ENCODE measurements at places on chromosomes 2 and 18. TPM values are rescaled to one million over a fixed set of nuclear protein-coding genes. Genes with fewer than 3 reads are reported as not detected.
A peak's percentile ranks its signal among the peaks of the same experiment; 100 is the strongest.

Gene IL1F10
- not detected for total RNA-seq

Gene TEX261
- 71.3 TPM for total RNA-seq

Gene PSTPIP2
- total RNA-seq, result 11.5 TPM

Gene PER2
- total RNA-seq, result 24.9 TPM

DNA sequence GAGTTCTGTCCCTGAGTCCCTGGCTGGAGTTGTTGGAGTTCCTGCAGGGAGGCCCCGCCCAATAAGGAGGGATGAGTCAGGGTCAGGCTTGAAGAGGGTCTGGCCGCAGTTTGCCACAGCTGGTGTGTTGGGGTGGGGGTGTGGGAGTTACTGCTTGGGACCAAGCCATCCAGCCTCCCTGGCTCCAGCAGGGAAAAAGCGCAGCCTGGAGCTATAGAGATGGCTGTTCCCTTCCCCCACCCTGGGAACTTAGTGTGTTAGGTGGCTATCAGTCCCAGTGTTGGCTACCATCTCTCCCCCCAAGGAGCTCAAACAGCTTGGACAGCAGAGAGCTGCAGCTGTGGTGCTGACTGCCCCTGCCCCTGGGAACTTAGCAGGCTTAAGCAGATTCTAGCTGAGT is 13.2 kb upstream of the TANK start:
- no peaks in the 10 kb centered on the region for H3K36me3 ChIP-seq
- no peaks in the 10 kb centered on the region for H3K4me1 ChIP-seq
- no peak overlapping the region for H3K4me3 ChIP-seq
- DNase-seq, result no peak

GRCh38 chr2:146754606-146755005 is 1090.2 kb upstream of the ACVR2A start:
- H3K4me3 ChIP-seq, result no peak overlapping the region
- H3K27ac ChIP-seq, result no peak overlapping the region
- no peaks in the 10 kb centered on the region for H3K4me1 ChIP-seq
- no peak for DNase-seq
- no peaks in the 10 kb centered on the region for H3K27me3 ChIP-seq

DNA sequence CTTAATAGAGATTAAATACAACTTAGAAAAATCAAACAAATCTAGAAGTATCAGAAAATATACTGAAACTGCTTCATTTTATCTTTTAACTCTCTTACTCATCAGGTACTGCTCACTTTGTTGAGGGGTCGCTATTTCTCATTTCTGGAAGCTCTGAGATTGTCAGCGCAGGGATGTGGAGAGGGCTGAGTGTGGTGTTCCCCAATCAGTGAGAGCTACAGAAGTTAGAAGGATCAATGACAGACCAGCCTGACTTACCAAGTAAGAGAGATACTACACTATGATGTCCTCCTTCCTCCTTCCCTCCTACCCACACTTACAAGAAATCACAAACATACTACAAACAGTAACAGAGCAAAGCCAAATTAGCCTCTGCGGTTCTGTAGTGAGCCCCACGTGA is 8.1 kb downstream of the GCFC2 start:
- no peak overlapping the region for H3K27ac ChIP-seq
- H3K36me3 ChIP-seq, result peaks cover 77% of the 10 kb centered on the region
- no peak overlapping the region for H3K4me3 ChIP-seq

- H3K4me3 ChIP-seq, result no peak overlapping the region
- no peaks in the 10 kb centered on the region for H3K4me1 ChIP-seq
- DNase-seq, result no peak
These were observed 228.7 kb downstream of the PIK3C3 start for GRCh38 chr18:42183746-42184145.

GRCh38 chr18:72826736-72827135 is 41.1 kb downstream of the NETO1 start:
- DNase-seq, result no peak
- no peaks in the 10 kb centered on the region for H3K27me3 ChIP-seq
- H3K4me1 ChIP-seq, result no peaks in the 10 kb centered on the region

- H3K4me1 ChIP-seq, result no peaks in the 10 kb centered on the region
- no peak for DNase-seq
- no peaks in the 10 kb centered on the region for H3K36me3 ChIP-seq
These were observed 326.7 kb downstream of the MTX2 start for GRCh38 chr2:176595986-176596385.

DNA sequence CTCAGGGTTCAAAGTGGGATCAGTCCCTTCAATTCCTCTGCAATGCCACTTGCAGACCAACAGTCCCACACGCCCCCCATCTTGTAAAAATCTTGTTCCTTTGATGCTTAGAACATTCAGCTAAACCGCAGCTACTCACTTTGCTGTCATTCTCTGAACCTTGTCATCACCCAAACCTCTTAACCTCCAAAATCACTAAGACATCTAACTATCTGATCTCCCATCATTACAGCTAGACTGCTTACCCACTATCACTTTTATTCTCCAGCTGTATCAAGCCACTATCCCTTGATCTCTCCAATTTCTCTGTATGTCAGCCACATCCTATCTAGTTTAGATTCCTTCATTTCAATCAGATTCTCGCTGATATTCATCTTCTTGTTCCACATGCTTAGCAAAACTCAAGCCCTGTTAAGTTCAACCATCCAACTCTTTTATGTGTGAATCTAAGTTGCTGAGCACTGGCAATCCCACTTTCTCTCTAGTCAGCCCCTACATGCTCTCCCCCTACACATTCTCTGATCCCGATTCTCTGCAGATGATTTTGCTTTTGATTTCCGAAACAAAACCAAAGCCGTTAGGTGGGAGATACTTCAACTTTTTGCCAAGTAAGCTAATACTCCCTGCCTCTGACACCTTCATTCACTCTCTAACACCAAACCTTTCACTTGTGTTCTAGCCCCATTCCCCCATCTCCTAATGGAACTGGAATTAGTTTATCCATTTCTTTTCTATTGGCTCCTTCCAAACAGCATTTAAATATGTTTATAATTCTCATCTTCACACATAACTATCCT is 4.6 kb downstream of the GTF3C2 start:
- H3K36me3 ChIP-seq, result peaks cover 19% of the 10 kb centered on the region
- no peak overlapping the region for H3K27ac ChIP-seq
- DNase-seq, result no peak

GRCh38 chr2:68765739-68766375 is 31.2 kb downstream of the ARHGAP25 start:
- no peaks in the 10 kb centered on the region for H3K27me3 ChIP-seq
- no peak for DNase-seq
- peak overlapping the region; percentile 6 for H3K4me3 ChIP-seq
- no peaks in the 10 kb centered on the region for H3K36me3 ChIP-seq

DNA sequence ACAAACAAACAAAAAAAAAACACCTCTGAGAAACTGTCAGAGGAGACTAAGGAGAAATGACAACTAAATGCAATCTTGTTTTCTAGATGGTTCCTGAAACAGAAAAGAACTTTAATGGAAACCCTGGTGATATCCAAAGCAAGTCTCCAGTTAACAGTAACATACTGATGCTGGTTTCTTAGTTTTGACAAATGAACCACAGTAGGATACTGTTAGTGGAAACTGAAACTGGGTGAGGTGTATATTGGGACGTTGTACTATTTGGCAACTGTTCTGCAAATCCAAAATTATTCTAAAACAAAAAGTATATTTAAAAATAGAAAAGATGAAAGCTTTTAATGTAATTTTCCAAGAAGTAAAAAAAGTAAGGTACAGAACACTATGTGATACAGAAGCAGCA is 11.4 kb downstream of the SESTD1 start:
- H3K27me3 ChIP-seq, result no peaks in the 10 kb centered on the region
- H3K36me3 ChIP-seq, result no peaks in the 10 kb centered on the region
- H3K4me3 ChIP-seq, result no peak overlapping the region
- no peak overlapping the region for H3K27ac ChIP-seq

DNA sequence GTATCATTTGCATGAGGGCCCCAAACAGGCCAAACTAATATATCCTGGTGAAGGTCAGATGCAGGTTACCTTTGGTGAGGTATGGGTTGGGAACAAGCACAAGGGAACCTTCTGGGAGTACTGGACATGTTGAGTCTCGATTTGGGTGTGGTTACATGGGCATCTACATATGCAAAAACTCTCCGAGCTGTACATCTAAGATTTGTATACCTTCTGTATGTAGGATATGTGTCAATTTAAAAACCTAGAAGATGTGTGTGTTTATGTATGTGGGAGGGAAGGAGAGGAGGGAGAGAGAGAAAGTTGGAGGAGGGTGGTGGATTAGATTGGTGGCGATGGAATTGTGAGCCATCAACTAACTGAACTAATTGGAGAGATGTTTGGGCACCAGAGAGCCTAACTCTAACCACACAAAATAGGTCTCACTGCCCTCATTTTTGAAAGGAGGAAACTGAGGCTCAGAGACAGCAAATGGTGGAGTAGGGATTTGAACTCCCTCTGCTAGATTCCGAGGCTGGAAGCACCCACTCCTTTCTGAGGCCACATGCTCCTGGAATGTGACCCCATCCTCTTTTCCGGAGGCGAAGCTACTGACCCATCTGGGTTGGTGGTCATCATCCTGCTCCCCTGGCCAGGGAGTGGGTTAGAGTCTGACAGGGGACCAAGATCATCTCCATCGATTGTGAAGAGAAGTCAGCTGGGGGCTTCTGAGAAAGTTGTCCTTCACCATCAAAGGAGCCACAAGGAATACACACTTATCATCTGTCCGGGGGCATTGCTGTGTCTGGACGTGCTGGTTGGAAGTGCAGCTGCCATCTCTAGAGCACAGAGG is 107.3 kb upstream of the MYCN start:
- H3K4me1 ChIP-seq, result no peaks in the 10 kb centered on the region
- no peak for DNase-seq
- H3K27ac ChIP-seq, result no peak overlapping the region

DNA sequence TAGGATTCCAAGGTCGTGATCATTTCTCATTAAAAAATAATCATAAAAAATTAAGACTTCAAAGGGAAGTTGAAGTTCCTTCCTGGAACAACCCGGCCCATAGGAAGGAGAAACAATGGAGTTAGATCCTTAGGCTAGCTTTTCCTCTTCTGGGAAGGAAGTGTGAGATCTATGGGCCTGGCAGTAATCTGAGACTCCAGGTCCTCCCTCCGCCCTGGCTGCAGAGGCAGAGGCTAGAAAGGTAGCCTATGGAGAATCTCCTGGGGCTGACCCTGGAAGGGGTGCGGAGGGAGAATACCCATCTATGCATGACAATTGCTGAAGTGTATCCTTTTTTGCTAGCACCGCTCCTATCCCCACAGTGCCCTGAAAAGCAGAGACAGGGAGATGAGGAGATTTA is 37.9 kb downstream of the TRIB2 start:
- H3K27ac ChIP-seq, result no peak overlapping the region
- H3K4me1 ChIP-seq, result peaks cover 16% of the 10 kb centered on the region
- H3K4me3 ChIP-seq, result no peak overlapping the region
- no peak for DNase-seq

DNA sequence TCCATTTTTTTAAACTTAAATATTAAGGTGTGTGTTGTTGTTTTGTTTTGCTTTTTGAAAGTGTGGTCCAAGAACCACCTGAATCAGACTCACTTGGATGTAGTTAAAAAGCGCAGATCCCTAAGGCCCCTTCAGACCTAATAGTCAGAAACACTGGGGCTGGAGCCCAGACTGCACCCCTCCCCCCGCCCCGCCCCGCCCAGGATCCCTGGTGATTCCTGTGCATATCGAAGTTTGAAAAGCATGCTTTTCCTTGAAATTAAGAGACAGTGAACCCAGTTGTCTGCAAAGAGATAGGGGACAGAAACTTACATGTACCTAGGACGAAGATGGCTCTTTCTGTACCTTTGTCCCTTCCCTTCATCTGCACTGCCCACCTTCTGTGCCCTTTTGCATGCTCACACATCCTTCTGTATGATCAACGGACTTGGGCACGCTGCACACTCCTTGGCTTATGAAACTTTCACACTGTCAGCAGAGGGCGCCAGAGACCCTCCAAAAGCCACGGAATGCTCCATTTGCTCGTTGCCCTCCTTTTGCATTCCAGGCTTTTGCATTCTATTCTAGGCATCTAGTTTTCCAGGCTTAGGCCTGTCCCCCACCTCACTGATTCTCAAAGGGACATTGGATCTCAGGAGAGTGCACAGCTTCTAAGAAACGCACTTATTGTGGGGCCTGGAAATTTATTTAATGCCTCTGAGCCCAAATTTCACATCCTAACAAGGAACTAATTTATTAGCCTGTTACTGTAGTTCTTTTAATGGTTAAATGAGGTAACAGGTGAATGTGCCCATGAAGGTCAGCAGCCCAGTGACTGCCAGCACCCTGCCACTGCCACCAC is 32.8 kb upstream of the SLC14A1 start:
- DNase-seq, result peak; percentile 73
- peaks cover 7% of the 10 kb centered on the region for H3K4me1 ChIP-seq
- H3K27me3 ChIP-seq, result no peaks in the 10 kb centered on the region
- H3K4me3 ChIP-seq, result no peak overlapping the region
- no peaks in the 10 kb centered on the region for H3K36me3 ChIP-seq
- H3K27ac ChIP-seq, result no peak overlapping the region

DNA sequence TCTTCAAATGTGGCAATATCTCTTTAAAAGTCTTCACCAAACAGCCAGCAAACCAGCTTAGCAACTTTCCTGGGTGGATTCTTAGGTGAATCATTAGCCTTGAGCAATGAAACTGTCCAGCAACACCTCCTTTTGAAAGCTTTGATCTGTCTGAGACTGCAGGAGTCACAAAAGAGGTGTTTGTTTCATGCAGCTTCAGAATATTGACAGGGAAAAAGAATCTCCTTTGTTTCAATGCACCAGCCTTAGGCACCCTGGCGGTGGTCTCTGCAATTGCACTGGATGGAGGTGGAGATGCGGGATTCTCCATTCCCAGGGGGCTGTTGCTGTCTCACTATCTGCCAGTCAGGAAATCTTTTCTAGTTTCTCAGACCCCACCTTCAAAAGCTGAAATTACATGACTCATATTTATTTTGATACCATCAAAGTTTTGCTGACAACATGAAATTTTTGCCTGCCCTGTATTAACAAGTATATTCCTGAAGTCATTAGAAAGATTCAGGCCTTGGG is 76.0 kb upstream of the DSG1 start:
- no peaks in the 10 kb centered on the region for H3K27me3 ChIP-seq
- no peak overlapping the region for H3K4me3 ChIP-seq
- no peak overlapping the region for H3K27ac ChIP-seq
- no peaks in the 10 kb centered on the region for H3K36me3 ChIP-seq
- DNase-seq, result no peak

- no peaks in the 10 kb centered on the region for H3K27me3 ChIP-seq
- no peak overlapping the region for H3K4me3 ChIP-seq
- H3K4me1 ChIP-seq, result no peaks in the 10 kb centered on the region
- no peaks in the 10 kb centered on the region for H3K36me3 ChIP-seq
These were observed 1026.4 kb downstream of the DSC3 start for GRCh38 chr18:30016179-30016578.
